Esophagus (tissue), 2 donors: ENCODE measurements at places on chromosomes 1 and 21. TPM values are rescaled to one million over a fixed set of nuclear protein-coding genes. Genes with fewer than 3 reads are reported as not detected.

PTGS2 gene
- 1.4 TPM for polyA plus RNA-seq

FALEC gene
- 4.6 TPM for polyA plus RNA-seq

PYCR2 gene
- polyA plus RNA-seq: 38.2 TPM

RABIF gene
- polyA plus RNA-seq: 11.0 TPM

TXNIP gene
- polyA plus RNA-seq: 235 TPM

PRKAA2 gene
- polyA plus RNA-seq: 0.98 TPM

BTBD8 gene
- polyA plus RNA-seq: 0.51 TPM

TAS1R3 gene
- 0.28 TPM for polyA plus RNA-seq

HAPLN2 gene
- 0.14 TPM for polyA plus RNA-seq

KRTAP10-6 gene
- not detected for polyA plus RNA-seq

NECTIN4 gene
- 44.9 TPM for polyA plus RNA-seq

RHEX gene
- 0.37 TPM for polyA plus RNA-seq

OR2T11 gene
- not detected for polyA plus RNA-seq

S100PBP gene
- polyA plus RNA-seq: 4.6 TPM

GUK1 gene
- 299 TPM for polyA plus RNA-seq

CFHR4 gene
- polyA plus RNA-seq: not detected

MYBPH gene
- polyA plus RNA-seq: not detected
